Activated CD4-positive, alpha-beta memory T cell treated with anti-CD3 and anti-CD28 coated beads, Interleukin-2, amount 10 ng/mL, durations not matched to agents 7 days and 5 days (primary cell): ENCODE measurements at places on chromosomes 7 and 10. TPM values are rescaled to one million over a fixed set of nuclear protein-coding genes. Genes with fewer than 3 reads are reported as not detected.

- H3K36me3 ChIP-seq = peaks cover 69% of the 10 kb centered on the region
- H3K27ac ChIP-seq = no peak overlapping the region
- peaks cover 56% of the 10 kb centered on the region for H3K4me1 ChIP-seq
- H3K27me3 ChIP-seq = no peaks in the 10 kb centered on the region
- DNase-seq = no peak
These were observed 7.6 kb downstream of the ATP5F1C start for GRCh38 chr10:7795605-7796004.

CHCHD3 gene
- 39.0 TPM for total RNA-seq

HELLS gene
- total RNA-seq = 95.3 TPM

ABCC2 gene
- 0.95 TPM for total RNA-seq

FRMD4A gene
- total RNA-seq = 0.35 TPM

DNA sequence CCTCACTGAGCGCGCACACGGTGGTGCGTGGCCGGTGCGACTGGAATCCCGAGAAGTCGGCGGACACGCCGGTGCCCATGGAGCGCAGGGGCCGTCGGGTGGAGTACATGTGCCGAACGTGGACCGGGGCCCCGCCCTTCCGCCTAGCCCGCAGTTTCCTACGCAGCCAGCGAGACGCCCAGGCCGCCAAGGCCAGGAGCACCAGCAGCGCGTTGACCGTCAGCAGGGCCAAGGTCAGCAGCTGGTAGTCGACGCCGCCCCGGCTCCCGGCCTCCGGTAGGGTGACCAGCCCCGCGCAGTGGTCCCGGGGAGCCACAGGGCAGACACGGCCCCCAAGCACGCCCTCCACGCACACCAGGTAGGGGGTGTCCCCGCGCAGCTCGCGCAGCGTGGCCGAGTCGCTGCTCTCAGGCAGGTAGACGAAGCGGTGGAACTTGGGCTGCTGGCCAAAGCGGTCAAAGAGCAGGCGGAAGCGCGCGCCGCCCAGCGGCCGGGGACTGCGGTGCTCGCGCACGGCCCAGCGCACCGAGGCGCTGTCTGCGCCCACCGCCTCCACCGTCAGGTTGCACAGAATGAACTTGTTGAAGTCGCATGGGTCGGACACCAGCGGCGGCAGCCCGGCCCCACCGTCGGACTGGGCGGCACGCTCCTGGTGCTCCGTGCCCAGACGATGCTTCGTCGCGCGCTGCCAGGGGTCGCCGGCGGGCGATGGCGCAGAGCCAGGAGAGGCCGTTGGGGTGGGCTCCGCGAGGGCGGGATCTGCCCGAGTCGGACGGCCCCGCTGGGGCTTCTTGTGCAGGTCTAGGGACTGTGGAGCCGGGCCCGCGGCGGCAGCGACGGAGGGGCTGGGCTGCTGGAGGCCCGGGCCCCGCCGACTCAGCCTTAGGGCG is 2.2 kb downstream of the TRIL start:
- H3K36me3 ChIP-seq = no peaks in the 10 kb centered on the region
- peak; percentile 33 for DNase-seq
- H3K4me3 ChIP-seq = peak overlapping the region; percentile 2
- H3K27ac ChIP-seq = no peak overlapping the region
- peaks cover 66% of the 10 kb centered on the region for H3K27me3 ChIP-seq

GJD4 gene
- total RNA-seq = not detected

COL1A2 gene
- 0.08 TPM for total RNA-seq

USP6NL gene
- 0.80 TPM for total RNA-seq

DNA sequence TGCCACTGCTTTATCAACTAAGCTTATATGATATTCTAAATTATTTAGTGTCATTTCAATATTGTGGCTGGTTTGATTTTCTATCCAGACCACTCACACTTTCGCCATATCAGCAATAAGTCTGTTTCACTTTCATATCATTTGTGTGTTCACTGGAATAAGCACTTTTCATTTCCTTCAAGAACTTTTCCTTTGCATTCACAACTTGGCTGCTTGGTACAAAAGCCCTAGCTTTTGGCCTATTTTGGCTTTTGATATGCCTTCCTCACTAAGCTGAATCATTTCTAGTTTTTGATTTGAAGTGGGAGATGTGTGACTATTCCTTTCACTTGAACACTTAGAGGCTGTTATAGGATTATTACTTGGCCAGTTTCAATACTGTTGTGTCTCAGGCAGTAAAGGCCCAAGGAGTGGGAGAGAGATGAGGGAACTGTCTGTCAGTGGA is 120.9 kb upstream of the NAMPT start:
- H3K27ac ChIP-seq = no peak overlapping the region
- H3K4me3 ChIP-seq = no peak overlapping the region
- DNase-seq = no peak
- H3K27me3 ChIP-seq = peaks cover 18% of the 10 kb centered on the region
- peaks cover 6% of the 10 kb centered on the region for H3K36me3 ChIP-seq

DNA sequence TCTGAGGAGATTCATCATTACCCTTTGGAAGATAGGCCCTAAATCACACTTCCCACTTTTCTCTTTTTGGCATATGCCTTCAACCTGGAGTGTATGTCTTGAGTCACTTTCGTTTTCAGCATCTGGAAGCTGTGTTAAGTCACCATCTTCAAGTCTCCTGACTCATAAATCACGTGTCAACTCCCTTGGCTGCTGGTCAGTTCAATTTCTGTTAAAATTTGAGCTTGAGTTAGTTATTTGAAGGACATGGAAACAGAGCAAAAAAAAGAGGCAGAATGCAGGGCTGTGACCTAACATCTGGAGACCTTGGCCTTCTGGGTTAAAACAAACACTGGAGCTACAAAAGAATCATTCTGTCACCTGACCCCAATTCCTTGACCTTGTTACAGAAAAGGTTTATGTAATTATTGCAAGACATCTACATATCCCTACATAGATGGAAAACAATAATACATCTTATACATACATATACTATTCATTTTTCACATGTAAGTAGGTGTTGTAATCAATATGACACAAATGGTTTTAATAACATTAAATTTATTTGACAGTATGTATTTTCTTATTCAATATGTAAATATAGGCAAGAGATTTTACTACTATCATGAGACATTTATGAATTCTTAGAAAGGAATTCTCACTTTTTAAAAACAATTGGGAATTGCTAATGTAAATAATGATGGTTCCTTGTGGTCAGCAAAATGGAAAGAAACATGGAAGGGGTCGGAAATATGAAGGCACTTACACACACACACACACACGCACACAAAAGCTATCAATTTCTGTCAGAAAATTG is 169.7 kb upstream of the PHYHIPL start:
- H3K27ac ChIP-seq = no peak overlapping the region
- DNase-seq = no peak
- no peak overlapping the region for H3K4me3 ChIP-seq
- no peaks in the 10 kb centered on the region for H3K27me3 ChIP-seq

GRCh38 chr10:79159785-79160184 is 91.0 kb downstream of the ZMIZ1 start:
- no peak overlapping the region for H3K4me3 ChIP-seq
- no peak overlapping the region for H3K27ac ChIP-seq
- H3K4me1 ChIP-seq = no peaks in the 10 kb centered on the region
- no peak for DNase-seq

DNA sequence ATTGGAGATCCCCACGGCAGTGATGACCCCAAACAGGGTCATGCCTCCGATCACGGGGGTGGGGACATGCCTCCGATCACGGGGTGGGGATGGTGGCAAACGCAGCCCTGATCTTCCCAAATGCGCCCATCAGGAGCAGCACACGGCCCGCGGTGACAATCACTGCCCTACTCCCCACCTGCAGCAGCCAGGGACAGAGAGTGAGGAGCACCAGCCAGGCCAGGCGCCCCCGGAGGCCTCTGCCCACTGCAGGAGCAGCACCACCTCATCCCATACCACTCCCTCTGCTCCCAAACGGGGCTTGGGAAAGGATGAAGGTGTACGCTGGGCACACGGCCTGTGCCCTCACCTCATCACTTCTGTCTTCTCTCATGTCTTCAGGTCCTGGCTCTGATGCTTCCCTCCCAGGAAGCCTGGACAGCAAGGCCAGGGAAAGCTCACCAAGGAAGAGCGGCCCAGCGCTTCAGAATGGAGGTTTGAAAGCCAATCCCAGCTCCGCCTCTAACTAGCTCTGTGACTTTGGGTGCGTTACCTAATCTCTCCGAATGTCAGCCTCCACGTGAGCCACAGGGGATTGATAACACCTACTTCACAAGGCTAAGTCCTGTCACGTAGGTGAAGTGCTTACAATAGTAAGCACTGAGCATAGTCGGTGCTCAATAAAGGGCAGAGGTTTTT is 37.1 kb downstream of the STRA8 start:
- DNase-seq = no peak
- H3K4me3 ChIP-seq = no peak overlapping the region
- peaks cover 1% of the 10 kb centered on the region for H3K27me3 ChIP-seq
- no peaks in the 10 kb centered on the region for H3K36me3 ChIP-seq

- peaks cover 6% of the 10 kb centered on the region for H3K36me3 ChIP-seq
- peaks cover 46% of the 10 kb centered on the region for H3K4me1 ChIP-seq
- no peak for DNase-seq
These were observed 34.9 kb downstream of the SRPK2 start for GRCh38 chr7:105353752-105354328.
